HuH-7 (cell line): ENCODE measurements at places on chromosomes 1 and 21.

GRCh38 chr1:33634806-33635205, 162.4 kb downstream of the ZSCAN20 start:
- peak; percentile 34 for DNase-seq

DNA sequence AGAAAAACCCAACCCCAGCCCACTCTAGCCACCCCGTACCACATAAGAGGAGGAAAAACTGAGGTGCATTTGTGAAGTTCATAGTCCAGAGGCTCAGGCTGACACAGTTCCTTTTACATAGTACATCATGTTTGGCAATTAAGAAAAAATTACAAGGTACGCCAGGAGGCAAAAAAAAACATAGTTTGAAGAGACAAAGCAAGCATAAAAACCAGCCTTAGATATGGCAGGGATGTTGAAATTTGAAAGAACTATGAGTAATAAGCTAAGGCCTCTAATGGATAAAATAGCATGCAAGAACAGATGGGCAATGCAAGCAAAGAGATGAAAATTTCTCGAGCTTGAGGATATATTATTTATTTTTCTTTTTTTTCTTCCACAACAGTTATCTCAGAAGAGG, 31.9 kb downstream of the MIXL1 start:
- DNase-seq = no peak

- DNase-seq = peak; percentile 96
Observed at GRCh38 chr1:9129266-9130041, 552 bp upstream of the GPR157 start.

GRCh38 chr1:66350001-66350547, 183.9 kb upstream of the SGIP1 start:
- DNase-seq = no peak

DNA sequence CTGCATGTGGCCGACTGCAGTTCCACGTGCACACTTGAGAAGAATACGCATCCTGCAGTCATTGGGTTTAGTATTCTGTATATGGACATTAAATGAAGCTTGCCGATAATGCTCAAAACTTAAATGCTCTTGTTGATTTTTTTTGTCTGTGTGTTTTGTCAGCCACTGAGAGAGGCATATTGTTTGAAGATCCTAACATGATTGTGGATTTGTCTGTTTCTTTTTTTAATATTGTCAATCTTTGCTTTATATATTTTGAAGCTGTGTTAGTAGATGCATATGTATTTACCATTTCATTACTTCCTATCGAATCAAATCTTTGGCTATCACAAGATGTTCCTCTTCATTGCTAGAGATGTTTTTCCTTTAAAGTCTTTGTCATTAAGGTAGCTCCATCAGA, 73.2 kb downstream of the FHAD1 start:
- no peak for DNase-seq

DNA sequence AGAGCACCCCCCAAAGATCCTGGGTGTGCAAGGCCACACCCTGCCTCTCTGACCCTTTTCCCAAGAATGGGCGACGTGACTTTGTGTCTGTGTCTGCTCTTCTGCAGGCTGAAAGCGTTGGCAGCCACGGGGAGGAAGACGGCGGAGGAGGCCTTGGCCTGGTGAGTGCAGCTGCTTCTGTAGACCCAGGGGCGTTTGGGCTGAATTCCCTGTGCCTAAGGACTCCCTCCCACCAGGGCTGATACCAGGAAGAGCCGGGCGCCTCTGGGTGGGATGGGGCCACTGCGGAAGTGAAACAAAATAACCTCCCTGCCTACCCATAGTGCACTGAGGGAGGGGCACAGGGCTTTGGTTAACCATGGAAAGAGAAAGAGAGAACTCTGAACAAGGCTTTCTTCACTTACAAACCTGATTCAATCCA, 2.5 kb downstream of the UBASH3A start:
- no peak for DNase-seq

DNA sequence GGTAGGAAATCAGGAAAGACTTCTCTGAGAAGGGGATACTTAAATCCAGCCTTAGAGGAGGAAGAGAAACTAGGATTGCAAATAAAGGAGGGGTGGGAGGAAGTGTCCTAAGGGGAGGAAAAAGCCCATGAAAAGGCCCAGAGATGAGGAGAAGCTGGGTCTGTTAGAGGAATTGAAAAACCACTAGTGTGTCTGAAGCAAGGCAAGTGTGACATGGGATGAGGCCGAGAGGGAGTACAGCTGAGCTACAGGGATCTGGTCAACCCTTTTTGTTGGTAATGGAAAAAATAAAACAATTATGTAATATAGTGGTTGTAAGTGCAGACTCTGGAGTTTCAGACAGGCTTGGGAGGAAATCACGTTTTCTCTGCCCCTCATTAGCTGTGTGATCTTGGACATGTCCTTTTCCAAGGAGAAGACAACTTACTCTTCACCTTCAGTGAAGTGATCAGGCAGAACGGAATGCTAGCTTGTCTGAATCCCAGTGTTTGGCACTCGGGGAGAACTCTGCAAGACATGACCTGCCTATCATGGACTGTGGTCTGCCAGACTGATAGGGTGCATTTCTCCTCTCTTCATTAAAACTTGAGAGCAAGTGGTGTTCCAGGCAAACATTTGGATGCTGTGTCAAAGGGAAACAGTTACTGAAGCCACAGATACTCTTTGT, 7.4 kb upstream of the S100A10 start:
- no peak for DNase-seq

DNA sequence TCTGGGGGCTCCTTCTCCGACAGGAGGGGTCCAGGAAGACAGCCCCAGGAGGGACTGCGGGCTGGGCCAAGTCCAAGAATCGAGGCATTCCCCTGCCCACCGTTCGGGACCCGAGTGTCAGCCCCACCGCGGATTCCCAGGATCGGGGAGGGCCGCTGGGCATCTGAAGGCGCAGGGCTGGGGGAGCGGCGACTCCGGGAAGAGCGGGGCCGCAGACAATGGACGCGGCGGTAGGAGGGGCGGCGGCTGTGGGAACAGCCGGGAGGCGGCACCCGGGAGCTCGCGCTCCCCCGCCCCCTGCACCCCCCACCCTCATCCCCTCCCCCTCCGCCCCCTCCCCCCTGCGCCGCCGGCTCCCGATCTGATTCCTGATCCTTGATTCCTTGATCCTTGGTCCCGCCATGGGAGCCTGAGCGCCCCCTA, at the start of gene VANGL2:
Gene VANGL2, plus strand, starts transcription at position 342 of the 423 bp plus-strand sequence. CDS start 15,274 bp downstream, outside the sequence.
- peak; percentile 76 for DNase-seq

DNA sequence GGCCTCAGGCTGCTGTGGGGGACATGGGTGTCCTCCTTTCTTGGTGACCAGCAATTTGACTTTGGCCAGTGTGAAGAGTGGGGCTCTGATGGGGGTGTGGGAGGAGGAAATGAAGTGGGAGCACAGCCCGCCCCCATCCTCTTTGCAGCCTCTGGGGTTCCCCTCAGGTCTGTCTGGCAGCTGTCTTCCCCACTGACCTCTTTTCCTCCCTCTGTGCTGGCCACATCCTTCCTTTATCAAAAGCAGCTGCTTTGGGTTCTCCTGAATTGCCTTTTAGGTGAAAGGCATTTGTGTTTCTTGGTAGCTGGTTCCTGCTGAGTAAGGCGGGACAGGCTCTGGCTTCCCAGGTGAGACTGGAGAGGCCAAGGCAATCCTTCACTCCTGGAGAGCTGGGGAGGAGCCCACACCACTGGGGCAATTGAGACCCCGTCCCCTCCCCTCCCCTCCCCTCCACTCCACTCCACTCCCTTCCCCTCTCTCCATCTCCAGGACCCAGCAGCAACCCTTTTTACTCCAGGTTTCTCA, 24.9 kb downstream of the PCAT6 start:
- DNase-seq = no peak

GRCh38 chr1:25844536-25845337, 14.5 kb downstream of the AUNIP start:
- DNase-seq = no peak

- DNase-seq = no peak
Observed at GRCh38 chr1:59288046-59288445, 8.8 kb upstream of the FGGY start.

DNA sequence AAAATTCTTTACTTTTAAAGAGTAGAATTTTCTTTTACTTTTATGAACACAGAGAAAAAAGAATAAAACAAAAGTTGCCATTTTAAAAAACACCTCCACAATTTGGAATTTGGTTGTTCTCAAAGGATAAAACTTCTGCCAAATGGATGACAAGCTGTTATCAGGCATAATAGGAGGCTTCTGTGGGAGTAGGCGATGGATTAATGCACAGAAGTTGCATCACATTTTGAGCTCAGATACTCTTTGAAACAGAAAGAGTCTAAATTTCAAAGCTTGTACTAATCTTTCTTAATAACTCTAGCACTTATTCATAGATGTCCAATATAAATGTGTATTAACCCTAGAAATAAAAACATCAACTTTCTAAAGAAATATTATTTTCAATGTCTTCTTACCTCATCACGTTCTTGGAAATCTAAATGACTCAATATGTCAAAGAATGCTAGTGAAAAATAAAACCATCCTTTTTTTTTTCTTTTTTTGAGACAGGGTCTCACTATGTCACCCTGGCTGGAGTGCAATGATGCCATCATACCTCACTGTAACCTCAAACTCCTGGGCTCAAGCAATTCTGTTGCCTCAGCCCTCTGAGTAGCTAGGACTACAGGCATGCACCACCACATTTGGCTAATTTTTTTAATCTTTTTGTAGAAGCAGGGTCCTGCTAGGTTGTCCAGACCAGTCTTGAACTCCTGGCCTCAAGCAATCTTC, 112.8 kb upstream of the USP25 start:
- no peak for DNase-seq

DNA sequence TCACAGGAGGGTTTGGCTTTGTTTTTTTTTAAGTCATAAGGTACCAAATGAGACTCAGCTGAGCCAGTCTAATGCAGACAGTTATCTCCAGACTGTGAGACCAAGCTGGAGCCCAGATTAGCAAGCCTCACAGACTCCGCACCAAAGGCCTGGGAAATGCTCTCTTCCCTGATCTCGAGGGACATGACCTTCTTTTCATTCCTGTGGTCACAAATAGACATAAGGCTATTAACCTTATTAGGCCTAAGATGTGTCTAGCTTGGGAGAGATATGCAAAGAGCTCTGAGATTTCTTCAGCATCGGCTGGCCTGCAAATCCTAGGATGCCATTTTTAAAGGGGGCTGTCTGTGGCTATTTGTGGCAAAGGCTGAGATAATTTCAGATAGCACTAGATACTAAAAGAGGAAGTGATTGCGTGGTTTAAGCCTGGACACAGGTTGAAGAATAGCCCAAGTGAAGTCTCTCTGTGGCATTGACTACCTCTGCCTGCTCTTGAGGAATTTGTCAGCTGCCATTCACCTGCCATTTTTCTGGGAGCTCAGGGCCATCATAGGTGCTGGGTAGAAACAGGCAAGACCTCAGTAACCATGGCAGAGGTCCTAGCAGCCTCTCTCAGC, 301.3 kb downstream of the SIPA1L2 start:
- DNase-seq = no peak

GRCh38 chr21:42685036-42685435, 31.6 kb downstream of the PDE9A start:
- DNase-seq = no peak

DNA sequence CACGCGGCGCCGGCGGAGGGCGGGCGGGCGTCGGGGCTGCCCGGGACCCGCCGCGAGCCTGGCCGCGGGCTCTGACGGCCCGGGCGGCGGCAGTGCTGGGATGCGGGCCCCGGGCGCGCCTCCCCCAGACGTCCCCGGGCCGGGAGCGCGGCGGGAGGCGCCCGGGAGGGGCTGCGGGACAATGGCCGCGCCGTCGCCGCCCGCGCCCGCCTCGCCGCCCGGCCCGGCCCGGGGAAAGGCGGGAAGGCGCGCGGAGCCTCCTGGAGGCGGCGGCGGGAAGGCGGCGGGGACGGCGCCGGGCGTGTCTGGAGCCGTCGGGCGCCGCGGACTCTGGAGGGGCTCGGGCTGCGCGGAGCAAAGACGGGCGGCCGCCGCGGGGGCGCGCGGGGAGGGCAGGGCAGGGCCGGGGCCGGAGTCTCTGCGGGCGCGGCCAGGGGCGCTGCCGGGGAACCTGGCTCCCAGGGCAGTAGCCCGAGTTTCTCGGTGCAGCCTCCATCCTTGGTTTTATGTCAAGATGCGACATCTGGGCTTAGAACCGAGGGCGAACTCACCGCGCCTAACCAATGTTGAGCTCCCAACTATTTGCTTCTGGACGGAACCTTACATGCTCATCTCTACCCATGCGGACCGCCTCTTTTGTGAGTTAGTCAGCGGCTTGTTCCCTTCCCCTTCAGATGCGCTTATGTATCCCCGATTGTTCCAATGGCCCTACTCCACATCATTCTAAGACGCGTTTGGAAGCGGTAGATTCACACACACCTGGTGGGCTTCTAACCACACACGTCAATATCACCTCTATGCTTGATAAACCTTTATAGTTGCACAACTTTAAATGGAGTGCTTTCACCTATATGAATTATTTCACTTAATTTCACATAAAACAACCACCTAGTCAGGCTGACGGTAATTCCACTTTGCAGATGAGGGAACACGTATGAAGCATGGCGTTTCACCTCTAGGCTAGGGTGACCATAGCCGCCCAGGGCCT, 651 bp downstream of the ZBTB8A start:
- DNase-seq = peak; percentile 30

DNA sequence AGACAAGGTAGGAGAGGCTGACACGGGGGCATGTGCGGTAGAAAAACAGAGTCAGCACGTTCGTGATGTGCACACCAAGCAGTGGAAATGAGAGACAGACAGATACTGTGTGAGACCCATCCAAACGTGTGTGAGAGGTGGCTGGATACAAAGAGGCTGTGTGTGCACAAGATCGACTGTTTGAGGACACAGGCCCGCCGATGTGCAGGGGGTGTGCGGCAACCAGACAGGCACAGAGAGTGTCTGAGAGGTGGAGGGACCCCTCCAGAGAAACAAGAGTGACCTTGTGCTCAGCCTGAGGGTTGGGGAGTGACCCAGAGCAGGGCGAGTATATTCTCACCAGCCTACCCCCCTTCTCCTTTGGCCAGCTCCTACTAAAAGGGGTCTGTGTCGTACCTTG, 97.8 kb upstream of the IPO9 start:
- DNase-seq = no peak

- DNase-seq = no peak
Observed at GRCh38 chr1:198492872-198493271, 47.6 kb downstream of the ATP6V1G3 start.

GRCh38 chr1:206705726-206706297, 21.1 kb downstream of the MAPKAPK2 start:
- DNase-seq = no peak

- no peak for DNase-seq
Observed at GRCh38 chr1:59698386-59698785, 116.4 kb upstream of the HOOK1 start.
